Bronchial epithelial cell (primary cell): ENCODE measurements at places on chromosomes 1 and 21. TPM values are rescaled to one million over a fixed set of nuclear protein-coding genes. Genes with fewer than 3 reads are reported as not detected.

- no peak for DNase-seq
These were observed 9.4 kb upstream of the NEK2 start for GRCh38 chr1:211684791-211685190.

DNA sequence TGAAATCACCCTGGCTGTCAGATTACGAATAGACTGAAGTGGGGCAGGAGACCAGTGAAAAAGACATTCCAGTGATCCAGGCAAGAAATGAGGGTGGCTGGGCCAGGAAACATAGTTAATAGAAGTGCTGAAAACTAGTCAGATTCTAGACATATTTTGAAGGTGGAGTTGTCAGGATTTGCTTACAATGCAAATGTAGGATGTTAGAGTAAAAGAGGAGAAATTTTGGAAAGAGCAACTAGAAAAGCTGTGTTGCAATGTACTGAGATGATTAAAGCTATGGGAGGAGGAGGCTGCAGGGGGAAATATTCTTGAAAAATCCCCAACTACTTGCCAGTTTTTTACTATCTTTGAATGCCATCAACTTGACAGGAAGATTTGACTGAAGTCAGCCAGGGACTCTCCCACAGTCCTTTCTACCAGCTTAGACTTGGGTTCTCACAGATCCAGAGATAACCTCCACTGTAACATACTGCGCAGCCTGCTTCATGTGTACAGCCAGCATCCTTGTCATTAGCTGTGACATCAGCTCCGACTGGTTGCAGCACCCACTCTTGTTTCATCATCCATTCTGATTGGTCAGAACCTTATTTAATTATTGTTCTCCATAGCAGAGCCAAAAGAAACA is 109.7 kb downstream of the TSEN15 start:
- DNase-seq = no peak

The SPRR2F gene
- not detected in 2 replicates for total RNA-seq

DNA sequence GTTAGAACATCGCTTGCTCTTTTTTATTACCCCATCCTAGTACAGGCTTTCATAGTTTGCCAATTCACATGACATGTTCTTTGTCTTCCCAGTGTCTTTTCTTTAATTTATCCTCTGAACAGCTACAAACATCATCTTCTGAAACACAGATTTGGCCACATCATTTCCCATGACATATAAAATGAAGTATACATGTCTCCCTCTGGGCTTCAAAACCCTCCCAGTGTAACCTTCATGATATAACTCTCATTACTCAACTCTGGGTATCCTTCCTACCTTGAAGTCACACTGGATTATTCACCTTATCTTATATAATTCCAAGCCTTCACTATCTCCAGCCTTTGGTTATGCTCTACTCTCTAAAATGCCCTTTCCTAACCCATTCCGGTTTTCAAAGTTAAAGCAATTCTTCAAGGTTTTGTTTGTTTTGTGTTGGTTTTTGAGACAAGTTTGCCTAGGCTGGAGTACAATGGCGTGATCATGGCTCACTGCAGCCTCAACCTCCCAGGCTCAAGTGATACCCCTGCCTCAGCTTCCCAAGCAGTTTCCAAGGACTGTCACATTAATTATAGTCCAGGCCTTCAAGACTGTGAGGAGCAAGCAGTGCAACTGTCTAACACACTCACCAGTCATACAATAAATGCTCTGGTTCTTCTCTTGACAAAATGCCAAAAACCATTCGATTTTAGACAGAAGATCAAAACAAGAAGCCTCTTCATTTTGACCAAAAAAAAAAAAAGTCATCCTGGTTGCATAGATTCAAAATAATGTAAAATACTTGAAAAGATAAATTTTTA is 5.8 kb downstream of the RGS1 start:
- DNase-seq = no peak

GRCh38 chr1:173424782-173425407 is 52.2 kb upstream of the PRDX6 start:
- DNase-seq = peak; percentile 65

DNA sequence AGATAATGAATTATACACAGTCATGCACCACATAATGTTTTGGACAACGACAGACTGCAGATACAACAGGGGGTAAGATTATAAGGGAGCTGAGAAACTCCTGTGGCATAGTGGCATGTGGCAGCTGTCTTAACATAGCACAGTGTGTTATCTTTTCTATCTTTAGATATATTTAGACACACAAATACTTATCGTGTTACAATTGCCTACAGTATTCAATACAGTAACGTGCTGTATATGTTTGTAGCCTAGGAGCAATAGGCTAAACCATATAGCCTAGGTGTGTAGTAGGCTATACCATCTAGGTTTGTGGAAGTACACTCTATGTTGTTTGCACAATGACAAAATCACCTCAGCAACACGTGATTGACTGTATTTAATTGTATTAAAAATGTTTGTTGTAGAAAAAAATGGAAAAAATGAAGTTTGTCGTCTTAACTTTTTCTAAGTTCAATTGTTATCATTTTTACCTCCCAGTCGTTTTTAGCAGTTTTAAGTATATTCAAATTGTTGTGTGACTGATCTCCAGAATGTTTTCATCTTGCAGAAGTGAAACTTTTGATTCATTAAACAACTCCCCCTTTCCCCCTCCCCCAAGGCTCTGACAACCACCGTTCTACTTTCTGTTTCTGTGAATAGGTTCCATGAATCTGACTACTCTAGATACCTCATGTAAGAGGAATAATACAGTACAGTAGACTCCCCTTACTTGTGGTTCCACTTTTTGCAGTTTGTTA is 351.0 kb upstream of the B3GALT2 start:
- no peak for DNase-seq

The ACTL8 gene
- total RNA-seq = not detected in 2 replicates

GRCh38 chr1:56644919-56645676 is at the start of gene PRKAA2:
TSS of gene PRKAA2 (plus strand) at chr1:56645314. CDS start at chr1:56645388, 74 bp downstream.
- no peak for DNase-seq

The MRPL55 gene
- total RNA-seq = 43.2 and 87.7 TPM in 2 replicates

GRCh38 chr1:24275510-24275909 is 43.6 kb upstream of the GRHL3 start:
- DNase-seq = peak; percentile 28

The CR1L gene
- total RNA-seq = not detected in 2 replicates

The C1orf94 gene
- total RNA-seq = not detected in 2 replicates

DNA sequence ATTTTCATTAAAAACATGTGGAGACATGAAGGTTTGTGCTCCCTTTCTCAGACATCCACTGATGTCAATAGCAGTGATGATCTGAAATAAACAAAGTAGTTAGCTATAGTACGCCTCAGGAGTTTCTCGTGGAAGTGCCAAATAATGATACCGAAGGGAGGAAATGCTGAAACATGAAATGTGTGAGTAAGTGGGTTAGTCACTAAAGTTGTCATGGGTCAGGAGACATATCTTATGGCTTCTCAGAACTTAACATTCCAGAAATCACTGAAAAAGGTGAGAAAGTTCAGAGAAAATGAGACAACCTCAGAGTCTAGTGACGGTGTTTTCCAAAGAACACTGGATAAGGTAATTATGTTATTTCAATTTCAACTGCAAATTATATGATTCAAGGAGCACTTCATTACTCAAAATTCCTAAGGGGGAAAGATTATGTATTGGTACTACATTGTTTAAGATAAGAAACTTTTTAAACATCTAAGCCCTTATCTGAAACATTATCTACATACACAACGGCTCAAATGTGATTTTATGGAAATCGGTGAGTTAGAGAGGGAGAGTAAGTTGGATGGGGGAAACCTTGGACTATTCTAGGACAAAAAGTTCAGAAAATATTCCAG is 20.6 kb downstream of the NIBAN1 start:
- peak; percentile 99 for DNase-seq

The TMED5 gene
- total RNA-seq = 52.7 and 56.8 TPM in 2 replicates

DNA sequence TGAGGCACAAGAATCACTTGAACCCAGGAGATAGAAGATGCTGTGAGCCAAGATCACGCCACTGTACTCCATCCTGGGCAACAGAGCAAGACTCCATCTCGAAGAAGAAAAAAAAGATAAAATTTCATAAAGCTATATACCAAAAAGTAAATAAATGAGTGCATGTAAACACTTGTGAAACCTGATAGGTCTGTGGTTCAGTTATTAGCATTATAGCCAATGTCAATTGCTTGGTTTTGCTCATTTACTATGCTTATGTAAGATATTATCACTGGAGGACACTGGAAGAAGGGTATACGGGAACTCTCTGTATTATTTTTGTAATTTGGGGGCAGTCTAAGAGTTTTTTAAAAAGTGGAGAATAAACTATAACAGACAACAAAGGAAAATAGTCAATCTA is 17.7 kb upstream of the TAL1 start:
- DNase-seq = no peak

The C1orf141 gene
- not detected in 2 replicates for total RNA-seq

The LCE3E gene
- total RNA-seq = not detected in 2 replicates

The SLC2A5 gene
- total RNA-seq = under 0.01 and 0.26 TPM in 2 replicates

DNA sequence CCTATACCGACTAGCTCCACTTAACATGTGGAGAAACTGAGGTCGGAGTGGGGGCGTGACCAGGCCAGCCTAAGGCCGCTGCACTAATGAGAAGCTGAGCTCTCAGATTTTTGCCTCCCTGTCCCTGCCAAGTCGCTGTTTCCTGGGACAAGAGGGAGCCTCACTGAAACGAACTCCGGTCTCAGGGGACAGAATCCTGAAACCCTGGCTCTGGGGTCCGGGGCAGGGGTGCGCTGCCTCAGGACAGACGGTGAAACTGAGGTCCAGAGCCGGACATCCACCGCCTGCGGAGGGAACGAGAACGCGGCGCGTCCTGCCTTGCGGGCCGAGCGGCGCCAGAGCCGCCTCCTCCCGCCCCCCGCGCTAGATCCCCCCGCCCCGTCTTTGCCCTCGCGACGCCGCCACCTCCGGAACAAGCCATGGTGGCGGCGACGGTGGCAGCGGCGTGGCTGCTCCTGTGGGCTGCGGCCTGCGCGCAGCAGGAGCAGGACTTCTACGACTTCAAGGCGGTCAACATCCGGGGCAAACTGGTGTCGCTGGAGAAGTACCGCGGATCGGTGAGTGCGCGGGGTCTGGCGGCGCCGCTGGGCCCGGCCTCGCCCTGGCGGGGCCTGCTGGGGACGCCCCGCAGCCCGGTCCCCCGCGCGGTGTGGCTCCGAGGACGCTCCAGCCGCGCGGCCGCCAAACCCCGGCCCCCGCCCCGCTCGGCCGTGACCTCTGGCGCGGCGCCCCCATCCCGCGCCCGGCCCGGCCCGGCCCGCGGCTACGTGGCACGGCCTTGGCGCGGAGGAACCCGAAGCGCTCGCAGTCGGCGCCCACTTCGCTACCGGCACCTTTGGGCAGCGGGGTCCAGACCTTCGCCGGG is at the start of gene GPX7:
TSS of gene GPX7 (plus strand) at position 381 of the 865 bp plus-strand sequence. CDS start at position 420, 39 bp downstream.
- no peak for DNase-seq

GRCh38 chr21:41603476-41603875 is 95.5 kb upstream of the TMPRSS2 start:
- DNase-seq = no peak

DNA sequence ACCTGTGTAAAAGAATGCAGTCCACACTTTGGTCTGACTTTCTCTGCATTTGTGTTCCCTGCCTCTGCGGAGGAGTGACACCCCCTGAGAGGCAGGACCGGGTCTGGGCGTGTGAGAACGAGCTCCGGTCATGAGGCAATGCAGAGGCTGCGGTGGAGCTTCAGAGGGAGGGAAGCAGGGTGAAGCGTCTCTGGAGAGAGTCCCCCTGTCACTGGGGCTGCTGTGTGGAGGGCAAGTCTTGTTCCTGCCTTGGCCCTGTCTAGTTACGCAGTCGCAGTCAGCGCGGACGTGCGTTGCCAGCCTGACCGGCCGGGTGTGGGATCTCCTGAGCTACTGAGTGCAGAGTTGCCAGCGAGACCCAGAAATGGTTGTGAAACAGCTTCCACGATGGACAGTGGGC is 48.5 kb downstream of the BACE2 start:
- DNase-seq = peak; percentile 50

GRCh38 chr1:84327830-84328229 is 26.3 kb downstream of the SAMD13 start:
- no peak for DNase-seq

GRCh38 chr1:201689647-201690046 is 139.3 kb upstream of the IPO9 start:
- DNase-seq = no peak

GRCh38 chr1:11564237-11564636 is 85.3 kb downstream of the DISP3 start:
- DNase-seq = no peak

The OR2T29 gene
- not detected in 2 replicates for total RNA-seq

The NOS1AP gene
- total RNA-seq = 0.26 and 1.3 TPM in 2 replicates

The CCDC27 gene
- not detected in 2 replicates for total RNA-seq
